Suprapubic skin (tissue), 4 donors: ENCODE measurements at places on chromosomes 2 and 18. TPM values are rescaled to one million over a fixed set of nuclear protein-coding genes. Genes with fewer than 3 reads are reported as not detected.

DNA sequence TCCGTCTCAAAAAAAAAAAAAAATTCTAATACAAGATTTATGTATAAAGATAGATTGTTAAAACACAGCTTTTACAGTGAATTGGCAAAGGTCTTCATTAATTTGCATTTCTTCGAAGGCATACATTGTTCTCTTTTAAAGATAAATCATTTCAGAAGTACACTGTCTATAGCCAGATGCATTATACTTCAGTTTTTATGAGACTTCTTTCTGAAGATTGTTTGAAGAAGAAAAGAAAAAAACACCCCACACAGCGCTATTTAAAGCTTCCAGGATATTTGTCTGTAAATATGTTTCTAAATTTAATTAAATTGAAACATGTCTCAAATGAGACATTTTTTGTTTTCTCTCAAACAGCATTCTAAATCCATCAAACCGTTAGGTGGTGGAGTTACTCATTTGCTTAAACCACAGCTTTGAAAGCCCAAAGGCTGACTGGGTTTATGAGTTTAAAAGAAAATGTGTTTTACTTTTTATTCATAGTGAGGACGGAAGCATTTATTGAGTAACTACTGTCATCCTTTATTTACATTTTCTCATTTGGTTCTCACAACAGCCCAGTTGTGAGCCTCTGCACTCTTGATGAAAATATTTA, 42.4 kb upstream of the C1GALT1C1L start:
- no peak for DNase-seq
- no peaks in the 10 kb centered on the region for H3K36me3 ChIP-seq
- H3K27me3 ChIP-seq, result no peaks in the 10 kb centered on the region

DNA sequence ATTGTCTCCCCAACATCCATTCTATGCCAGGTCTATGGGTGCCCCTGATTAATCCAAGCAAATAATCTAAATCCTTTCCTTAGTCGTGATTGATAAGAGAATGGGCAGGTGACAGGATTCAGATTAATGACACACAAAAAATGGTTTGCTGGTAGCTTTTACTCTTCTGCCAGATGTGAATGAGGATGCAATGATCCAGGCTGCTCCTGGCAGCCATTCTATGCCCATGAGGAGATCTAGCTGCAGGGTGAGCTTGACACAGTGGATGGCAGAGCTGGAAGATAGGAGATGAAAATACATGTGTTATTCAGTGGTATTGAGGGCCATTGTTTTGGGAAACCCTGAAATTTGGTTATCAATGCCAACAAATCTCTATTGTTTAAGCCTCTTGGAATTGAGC, 69.7 kb downstream of the ACYP2 start:
- no peaks in the 10 kb centered on the region for H3K4me1 ChIP-seq
- H3K36me3 ChIP-seq, result peaks cover 10% of the 10 kb centered on the region
- no peak overlapping the region for H3K4me3 ChIP-seq
- no peaks in the 10 kb centered on the region for H3K27me3 ChIP-seq

DNA sequence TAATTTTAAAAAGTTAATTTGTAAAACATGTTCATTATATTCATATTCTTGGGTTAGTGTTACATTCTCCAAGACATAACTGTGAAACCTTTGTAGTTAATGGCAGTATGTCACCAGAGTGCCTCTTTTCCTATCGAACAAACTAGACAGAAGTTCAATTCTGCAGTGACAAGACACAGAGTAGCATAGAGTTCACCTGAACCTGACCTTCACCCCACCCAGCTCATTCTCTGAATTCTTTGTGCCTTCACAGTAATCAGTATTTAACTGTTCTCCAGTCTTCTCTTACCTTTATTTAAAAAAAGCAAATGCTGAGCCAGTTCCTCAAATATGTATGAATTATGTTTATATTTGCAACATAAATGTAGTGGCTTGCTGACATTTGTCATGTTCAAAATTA, 52.9 kb upstream of the CHMP1B start:
- no peak overlapping the region for H3K27ac ChIP-seq
- no peaks in the 10 kb centered on the region for H3K36me3 ChIP-seq
- H3K27me3 ChIP-seq, result no peaks in the 10 kb centered on the region
- DNase-seq, result no peak

- H3K36me3 ChIP-seq, result no peaks in the 10 kb centered on the region
- no peak overlapping the region for H3K27ac ChIP-seq
- H3K4me1 ChIP-seq, result no peaks in the 10 kb centered on the region
- no peaks in the 10 kb centered on the region for H3K27me3 ChIP-seq
- H3K4me3 ChIP-seq, result no peak overlapping the region
Observed at GRCh38 chr2:191126386-191127085, 24.3 kb downstream of the STAT4 start.

DNA sequence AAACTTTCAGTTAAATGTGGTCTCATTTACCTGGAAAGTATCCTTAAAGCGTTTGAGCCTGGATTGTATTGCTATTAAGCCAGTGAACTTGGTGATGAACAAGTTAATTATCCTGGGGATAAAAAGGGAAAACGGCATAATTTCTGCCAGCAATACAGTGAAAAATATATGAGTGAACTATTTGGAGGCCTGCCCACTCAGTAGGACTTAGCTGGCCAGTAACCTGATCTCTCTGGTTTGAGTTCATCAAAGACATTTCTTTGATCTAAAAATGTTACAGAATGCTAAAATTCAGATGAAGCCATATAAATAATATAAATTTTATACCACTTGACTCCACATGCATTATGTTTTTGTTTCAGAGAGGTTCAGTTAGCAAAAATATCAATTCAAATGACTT, 241.1 kb upstream of the VWC2L start:
- DNase-seq, result no peak
- H3K4me3 ChIP-seq, result no peak overlapping the region
- no peaks in the 10 kb centered on the region for H3K4me1 ChIP-seq
- no peaks in the 10 kb centered on the region for H3K27me3 ChIP-seq
- no peak overlapping the region for H3K27ac ChIP-seq

- H3K36me3 ChIP-seq, result no peaks in the 10 kb centered on the region
- no peaks in the 10 kb centered on the region for H3K4me1 ChIP-seq
- no peak for DNase-seq
- H3K4me3 ChIP-seq, result no peak overlapping the region
- no peak overlapping the region for H3K27ac ChIP-seq
Observed at GRCh38 chr2:153156743-153157142, 321.8 kb downstream of the RPRM start.

DNA sequence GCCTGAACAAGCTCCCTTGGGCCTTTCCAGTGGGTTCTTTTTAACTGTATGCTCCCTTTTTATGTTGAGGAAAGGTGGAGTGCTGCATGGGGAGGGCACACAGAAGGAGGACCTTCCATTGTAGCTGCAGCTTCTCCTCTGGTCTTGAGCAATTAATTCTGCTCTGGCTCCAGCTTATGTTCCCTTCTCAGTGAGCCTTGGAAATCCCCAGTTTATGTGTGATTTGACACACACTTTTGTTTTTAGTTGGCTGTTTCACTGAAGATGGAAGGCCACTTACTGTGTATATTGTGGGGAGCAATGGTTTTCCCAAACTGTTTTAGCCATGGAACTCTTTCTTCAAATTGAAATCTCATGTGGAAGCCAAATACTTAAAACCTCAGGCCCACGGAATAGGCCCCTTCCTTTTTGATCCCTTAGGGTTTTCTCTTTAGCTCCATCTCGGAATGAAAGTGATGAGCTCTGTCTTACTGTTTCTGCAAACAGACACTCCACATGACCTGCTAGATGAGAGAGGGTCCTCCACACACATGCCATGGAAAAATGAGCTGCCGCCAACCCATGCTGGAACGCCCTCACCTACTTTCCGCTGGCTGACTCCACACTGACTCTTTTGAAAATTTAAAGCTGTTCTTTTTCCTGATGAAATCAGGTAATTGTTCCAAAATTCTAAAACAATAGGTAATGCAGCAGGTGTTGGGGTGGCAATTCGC, 280.9 kb upstream of the SIX2 start:
- no peaks in the 10 kb centered on the region for H3K4me1 ChIP-seq
- H3K27me3 ChIP-seq, result peaks cover 8% of the 10 kb centered on the region
- no peak overlapping the region for H3K27ac ChIP-seq

- no peaks in the 10 kb centered on the region for H3K4me1 ChIP-seq
- no peaks in the 10 kb centered on the region for H3K27me3 ChIP-seq
- H3K4me3 ChIP-seq, result no peak overlapping the region
- no peak overlapping the region for H3K27ac ChIP-seq
- no peaks in the 10 kb centered on the region for H3K36me3 ChIP-seq
- DNase-seq, result no peak
Observed at GRCh38 chr2:208552943-208553342, 146.4 kb downstream of the PTH2R start.

DNA sequence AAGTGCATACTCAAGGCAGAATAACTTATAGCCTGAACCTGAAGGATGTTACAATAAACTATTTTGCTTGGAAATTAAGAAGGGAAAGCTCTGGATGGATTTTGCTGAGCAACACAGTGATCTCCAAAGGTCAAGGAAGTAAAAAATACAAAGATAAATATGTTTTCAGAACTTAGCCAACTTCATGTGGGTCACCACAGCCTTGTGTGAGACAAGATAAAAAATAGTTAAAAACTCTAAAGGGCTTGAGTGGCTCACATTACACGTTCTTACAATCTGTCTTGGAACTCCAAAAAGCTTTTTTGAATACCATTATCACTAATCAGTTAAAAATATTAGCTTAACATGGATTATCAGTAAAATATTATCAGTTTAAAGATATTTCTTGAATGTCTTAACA, 28.9 kb upstream of the MTX2 start:
- no peak for DNase-seq
- H3K27me3 ChIP-seq, result peaks cover 5% of the 10 kb centered on the region
- no peaks in the 10 kb centered on the region for H3K4me1 ChIP-seq
- no peak overlapping the region for H3K27ac ChIP-seq

GRCh38 chr2:62270728-62271127, 74.8 kb downstream of the B3GNT2 start:
- no peaks in the 10 kb centered on the region for H3K27me3 ChIP-seq
- no peaks in the 10 kb centered on the region for H3K36me3 ChIP-seq
- DNase-seq, result no peak

GRCh38 chr2:64601034-64601754, 52.5 kb downstream of the SERTAD2 start:
- no peak overlapping the region for H3K27ac ChIP-seq
- H3K4me3 ChIP-seq, result no peak overlapping the region
- H3K4me1 ChIP-seq, result peaks cover 30% of the 10 kb centered on the region
- no peaks in the 10 kb centered on the region for H3K27me3 ChIP-seq

- peaks cover 25% of the 10 kb centered on the region for H3K4me1 ChIP-seq
- H3K36me3 ChIP-seq, result no peaks in the 10 kb centered on the region
- no peak overlapping the region for H3K4me3 ChIP-seq
- no peak for DNase-seq
Observed at GRCh38 chr18:36706134-36706881, 122.5 kb downstream of the TPGS2 start.

- H3K4me3 ChIP-seq, result no peak overlapping the region
- H3K4me1 ChIP-seq, result no peaks in the 10 kb centered on the region
- H3K27me3 ChIP-seq, result no peaks in the 10 kb centered on the region
- peaks cover 29% of the 10 kb centered on the region for H3K36me3 ChIP-seq
- DNase-seq, result no peak
- no peak overlapping the region for H3K27ac ChIP-seq
Observed at GRCh38 chr2:238869-239268, 25.0 kb downstream of the SH3YL1 start.

DNA sequence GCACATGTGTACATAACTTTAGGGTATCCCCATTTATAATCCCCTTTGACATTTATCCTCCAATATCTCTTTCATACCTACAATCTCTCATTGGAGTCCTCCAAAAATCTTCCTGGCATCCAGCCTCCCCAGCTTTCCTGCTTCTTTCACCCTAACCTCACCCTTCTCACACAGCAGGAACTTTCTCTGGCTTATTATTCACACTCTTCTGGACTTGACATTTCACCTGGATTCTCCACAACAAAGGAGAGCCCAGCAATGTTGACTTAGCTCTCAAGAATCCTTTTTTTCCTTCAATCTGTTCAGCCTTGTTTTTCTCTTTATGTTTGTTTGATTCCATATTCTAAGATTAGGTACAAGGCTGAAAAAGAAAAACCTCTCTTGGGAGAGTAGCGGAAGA, 783.6 kb upstream of the ACVR2A start:
- H3K4me1 ChIP-seq, result peaks cover 3% of the 10 kb centered on the region
- no peaks in the 10 kb centered on the region for H3K36me3 ChIP-seq
- no peak overlapping the region for H3K4me3 ChIP-seq
- no peaks in the 10 kb centered on the region for H3K27me3 ChIP-seq

GRCh38 chr2:189629531-189630453, 31.5 kb upstream of the ASNSD1 start:
- H3K27me3 ChIP-seq, result no peaks in the 10 kb centered on the region
- no peaks in the 10 kb centered on the region for H3K36me3 ChIP-seq
- no peak overlapping the region for H3K4me3 ChIP-seq
- DNase-seq, result no peak

DNA sequence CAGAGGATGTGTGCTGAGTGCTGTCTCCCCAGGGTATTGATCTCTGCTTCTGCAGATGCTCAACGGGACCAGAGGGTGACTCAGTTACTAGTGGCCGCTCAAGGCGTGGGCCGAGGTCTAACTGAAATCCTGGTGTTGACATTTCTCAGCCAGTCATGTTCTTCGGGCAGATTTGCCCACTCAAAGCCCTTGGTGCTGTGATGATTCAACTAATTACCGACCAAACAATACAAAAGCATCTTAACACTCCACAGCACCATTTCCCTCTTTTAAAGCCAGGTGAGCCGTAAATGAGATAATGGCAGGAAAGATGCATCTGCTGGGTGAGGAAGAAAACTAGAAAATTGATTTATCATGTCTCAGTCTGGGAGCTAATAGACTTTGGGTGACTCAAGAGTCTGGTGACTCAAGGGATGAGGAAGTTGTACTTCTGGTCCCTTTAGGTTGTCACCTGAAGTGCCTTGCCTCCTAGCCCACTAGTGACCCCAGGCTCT, 32.7 kb upstream of the PRLH start:
- H3K27ac ChIP-seq, result no peak overlapping the region
- no peak for DNase-seq
- H3K27me3 ChIP-seq, result no peaks in the 10 kb centered on the region
- peaks cover 4% of the 10 kb centered on the region for H3K36me3 ChIP-seq

- H3K36me3 ChIP-seq, result no peaks in the 10 kb centered on the region
- DNase-seq, result no peak
- H3K4me3 ChIP-seq, result no peak overlapping the region
- no peaks in the 10 kb centered on the region for H3K27me3 ChIP-seq
- H3K27ac ChIP-seq, result no peak overlapping the region
Observed at GRCh38 chr18:49865401-49865800, 52.1 kb upstream of the ACAA2 start.

- no peak overlapping the region for H3K27ac ChIP-seq
- H3K4me1 ChIP-seq, result no peaks in the 10 kb centered on the region
- H3K27me3 ChIP-seq, result no peaks in the 10 kb centered on the region
- no peak overlapping the region for H3K4me3 ChIP-seq
Observed at GRCh38 chr18:74840492-74841167, 243.0 kb downstream of the ZNF407 start.

GRCh38 chr2:40665493-40666232, 213.8 kb upstream of the SLC8A1 start:
- no peak for DNase-seq
- H3K4me3 ChIP-seq, result no peak overlapping the region
- H3K36me3 ChIP-seq, result no peaks in the 10 kb centered on the region
- peaks cover 5% of the 10 kb centered on the region for H3K4me1 ChIP-seq

- H3K4me3 ChIP-seq, result no peak overlapping the region
- no peaks in the 10 kb centered on the region for H3K27me3 ChIP-seq
- DNase-seq, result no peak
- H3K36me3 ChIP-seq, result no peaks in the 10 kb centered on the region
- H3K27ac ChIP-seq, result no peak overlapping the region
Observed at GRCh38 chr2:168539945-168540344, 83.9 kb downstream of the CERS6 start.

Gene ACADL
- total RNA-seq, result 4.0 TPM

Gene FAM124B
- 0.72 TPM for total RNA-seq

Gene EGR4
- not detected for total RNA-seq

Gene TMEM200C
- not detected for total RNA-seq

Gene IL18R1
- 1.1 TPM for total RNA-seq
